Activated naive CD8-positive, alpha-beta T cell treated with anti-CD3 and anti-CD28 coated beads for 36 hours (primary cell): ENCODE measurements at places on chromosomes 1 and 21.
A peak's percentile ranks its signal among the peaks of the same experiment; 100 is the strongest.

DNA sequence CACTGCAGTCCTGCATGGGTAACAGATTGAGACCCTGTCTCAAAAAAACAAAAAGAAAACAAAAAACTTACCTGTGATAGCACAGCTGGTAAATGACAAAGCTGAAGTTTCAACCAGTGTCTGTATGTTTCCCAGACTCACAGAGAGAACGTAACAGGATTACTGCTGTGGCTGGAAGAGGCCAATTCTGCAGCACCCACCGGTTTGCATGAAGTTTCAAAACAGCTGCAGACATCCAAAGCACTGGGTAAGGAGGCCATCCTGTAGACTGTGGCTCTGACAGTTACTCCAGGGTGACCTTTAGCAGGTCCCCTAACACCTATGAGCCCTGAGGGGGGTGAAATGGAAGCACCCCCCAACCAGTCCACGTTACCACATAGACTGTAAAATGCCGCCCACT lies 7.5 kb downstream of the ID3 start:
- no peak overlapping the region for H3K27ac ChIP-seq
- H3K27me3 ChIP-seq, result no peaks in the 10 kb centered on the region
- no peak for DNase-seq
- H3K4me1 ChIP-seq, result peaks cover 46% of the 10 kb centered on the region
- H3K36me3 ChIP-seq, result peaks cover 2% of the 10 kb centered on the region

DNA sequence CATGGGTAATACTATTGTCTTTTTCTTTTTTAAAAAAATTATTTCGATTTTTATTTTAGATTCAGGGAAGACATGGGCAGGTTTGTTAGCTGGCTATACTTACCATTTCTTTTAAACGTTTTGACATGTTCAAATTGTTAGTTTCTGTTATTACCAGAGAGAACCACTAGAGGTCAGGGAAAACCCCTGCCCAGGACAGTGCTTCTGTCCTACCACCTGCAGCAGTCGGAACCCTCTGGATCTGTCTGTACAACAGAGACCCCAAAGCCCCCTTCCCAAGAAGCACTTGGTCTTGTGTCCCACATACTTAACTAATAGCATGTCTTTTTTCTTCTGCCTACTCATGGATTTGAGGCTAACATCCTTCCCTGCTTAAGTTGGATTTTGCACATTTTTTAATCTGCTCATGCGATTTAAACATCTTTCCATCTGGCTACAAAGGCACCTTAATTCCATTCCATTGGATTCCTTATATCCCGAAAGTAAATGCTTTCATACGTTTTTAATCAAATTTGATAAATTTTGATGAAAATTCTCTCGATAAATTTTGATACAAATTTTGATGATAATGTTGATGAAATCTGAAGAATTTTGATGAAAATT lies 10.0 kb upstream of the C1orf115 start:
- H3K27ac ChIP-seq, result no peak overlapping the region
- peaks cover 7% of the 10 kb centered on the region for H3K27me3 ChIP-seq
- no peaks in the 10 kb centered on the region for H3K36me3 ChIP-seq
- DNase-seq, result peak; percentile 4
- no peaks in the 10 kb centered on the region for H3K4me1 ChIP-seq

DNA sequence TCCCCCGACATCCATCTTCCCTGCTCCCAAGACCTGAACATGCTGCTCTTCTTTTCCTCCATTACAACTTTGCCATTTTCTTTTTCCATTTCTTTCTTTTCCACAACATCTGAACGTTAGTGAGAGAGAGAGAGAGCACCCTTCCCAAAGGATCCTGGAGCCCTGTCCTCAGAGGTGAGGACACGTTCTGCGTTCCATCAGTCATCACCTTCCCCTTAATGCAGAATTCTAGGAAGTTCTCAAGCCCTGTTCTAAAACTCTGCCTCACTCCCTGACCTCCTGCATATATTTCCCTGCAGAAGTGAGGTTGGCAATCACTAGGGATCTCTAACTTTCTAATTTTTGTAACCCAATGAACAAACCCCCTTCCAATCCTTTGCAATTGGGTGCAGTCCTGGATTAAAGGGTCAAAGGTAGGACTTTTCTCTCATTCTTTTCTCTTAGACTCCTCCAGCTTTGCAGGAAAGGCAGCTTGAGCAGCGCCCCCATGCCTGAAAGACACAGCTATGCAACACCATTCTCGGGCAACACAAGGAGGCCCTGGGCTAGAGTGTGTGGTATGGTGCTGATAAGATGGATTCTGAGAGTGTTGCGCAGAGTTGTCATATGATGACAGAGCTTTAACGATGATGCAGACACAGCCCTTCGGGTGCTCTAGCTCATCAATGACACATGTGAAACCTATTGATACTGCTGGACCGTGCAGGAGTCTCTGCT lies 59.2 kb upstream of the TNR start:
- no peaks in the 10 kb centered on the region for H3K27me3 ChIP-seq
- H3K27ac ChIP-seq, result no peak overlapping the region
- no peaks in the 10 kb centered on the region for H3K4me1 ChIP-seq

DNA sequence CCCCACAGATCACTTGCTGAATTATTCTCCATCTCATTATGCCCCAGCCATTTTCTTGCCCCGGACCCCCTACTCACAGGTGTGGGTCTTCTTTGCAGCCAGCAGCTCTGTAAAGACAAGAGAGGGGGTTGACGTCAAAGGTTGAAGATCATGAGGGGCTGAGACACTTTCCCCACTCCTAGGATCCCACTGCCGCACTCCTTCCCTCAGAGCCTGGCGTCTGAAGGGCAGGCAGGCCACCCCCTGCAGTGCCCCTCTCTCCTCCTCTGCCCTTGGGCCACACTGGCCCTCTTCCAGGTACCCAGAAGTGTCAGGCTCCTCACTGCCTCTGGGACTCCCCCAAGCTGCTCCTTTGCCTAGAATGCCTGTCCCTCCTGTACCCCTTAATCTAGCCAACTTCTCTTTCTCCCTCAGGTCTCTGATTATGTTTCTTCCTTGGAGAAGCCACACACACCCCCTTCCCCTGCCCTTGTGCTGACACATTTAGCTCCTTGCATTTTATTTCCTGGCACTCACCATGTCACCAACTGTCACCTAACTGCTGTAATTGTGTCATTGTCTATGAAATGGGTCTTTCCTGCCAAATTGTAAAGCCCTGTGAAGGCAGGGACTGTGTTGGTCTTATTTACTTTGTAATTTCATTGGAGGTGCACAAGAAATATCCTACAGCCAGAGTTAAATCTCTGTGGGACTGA lies 2.1 kb downstream of the RORC start:
- no peak overlapping the region for H3K4me3 ChIP-seq
- H3K27me3 ChIP-seq, result peaks cover 5% of the 10 kb centered on the region
- no peaks in the 10 kb centered on the region for H3K36me3 ChIP-seq
- no peak overlapping the region for H3K27ac ChIP-seq
- peaks cover 51% of the 10 kb centered on the region for H3K4me1 ChIP-seq

GRCh38 chr1:25520446-25521061 lies 22.9 kb upstream of the LDLRAP1 start:
- no peaks in the 10 kb centered on the region for H3K36me3 ChIP-seq
- no peaks in the 10 kb centered on the region for H3K27me3 ChIP-seq
- peaks cover 6% of the 10 kb centered on the region for H3K4me1 ChIP-seq
- H3K27ac ChIP-seq, result no peak overlapping the region
- peak; percentile 56 for DNase-seq

GRCh38 chr1:196193896-196194559 lies 414.2 kb downstream of the KCNT2 start:
- H3K36me3 ChIP-seq, result no peaks in the 10 kb centered on the region
- DNase-seq, result no peak
- H3K27me3 ChIP-seq, result no peaks in the 10 kb centered on the region
- H3K4me1 ChIP-seq, result no peaks in the 10 kb centered on the region
- no peak overlapping the region for H3K27ac ChIP-seq

DNA sequence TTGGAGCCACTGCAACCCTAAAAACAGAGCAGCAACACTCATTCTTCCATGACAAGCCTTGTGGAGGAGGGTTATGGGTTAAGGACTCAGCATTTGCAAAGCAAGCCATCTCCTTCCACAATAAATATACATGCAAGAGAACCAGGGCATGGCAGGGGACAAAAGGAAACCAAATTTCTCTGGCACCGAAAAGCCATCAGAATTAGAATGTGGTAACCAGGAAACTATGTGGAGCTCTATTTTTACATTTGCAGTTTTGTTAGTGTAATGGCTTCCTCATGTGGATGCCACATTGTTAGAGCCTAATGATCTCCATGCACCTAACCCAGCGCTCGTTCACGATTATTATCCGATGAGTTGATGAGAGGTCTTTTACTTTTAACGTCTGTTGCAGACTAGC lies 91.7 kb downstream of the NAV1 start:
- peaks cover 4% of the 10 kb centered on the region for H3K27me3 ChIP-seq
- no peak overlapping the region for H3K27ac ChIP-seq
- H3K4me1 ChIP-seq, result no peaks in the 10 kb centered on the region
- no peak overlapping the region for H3K4me3 ChIP-seq
- H3K36me3 ChIP-seq, result no peaks in the 10 kb centered on the region

DNA sequence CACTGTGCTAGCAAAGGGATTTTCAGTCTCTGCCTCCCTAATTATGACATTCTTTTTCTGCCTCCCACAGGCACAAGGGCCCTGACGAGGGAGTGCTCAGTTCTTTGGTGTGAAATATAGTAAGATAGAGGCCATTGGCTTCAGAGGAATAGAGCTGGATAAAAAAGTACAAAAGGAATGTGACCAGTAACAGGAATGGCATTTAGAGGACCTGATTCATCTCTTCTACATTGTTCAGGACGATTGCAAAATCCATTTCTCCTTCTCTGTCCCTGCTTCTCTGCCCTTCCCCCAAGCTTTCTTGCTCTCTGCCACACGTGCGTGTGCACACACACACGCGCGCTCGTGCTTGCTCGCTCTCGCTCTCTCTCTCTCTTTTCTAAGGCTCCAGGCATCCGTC lies 668.2 kb downstream of the KIF26B start:
- no peaks in the 10 kb centered on the region for H3K4me1 ChIP-seq
- DNase-seq, result no peak
- no peak overlapping the region for H3K27ac ChIP-seq
- no peak overlapping the region for H3K4me3 ChIP-seq
- H3K27me3 ChIP-seq, result no peaks in the 10 kb centered on the region
- peaks cover 31% of the 10 kb centered on the region for H3K36me3 ChIP-seq

DNA sequence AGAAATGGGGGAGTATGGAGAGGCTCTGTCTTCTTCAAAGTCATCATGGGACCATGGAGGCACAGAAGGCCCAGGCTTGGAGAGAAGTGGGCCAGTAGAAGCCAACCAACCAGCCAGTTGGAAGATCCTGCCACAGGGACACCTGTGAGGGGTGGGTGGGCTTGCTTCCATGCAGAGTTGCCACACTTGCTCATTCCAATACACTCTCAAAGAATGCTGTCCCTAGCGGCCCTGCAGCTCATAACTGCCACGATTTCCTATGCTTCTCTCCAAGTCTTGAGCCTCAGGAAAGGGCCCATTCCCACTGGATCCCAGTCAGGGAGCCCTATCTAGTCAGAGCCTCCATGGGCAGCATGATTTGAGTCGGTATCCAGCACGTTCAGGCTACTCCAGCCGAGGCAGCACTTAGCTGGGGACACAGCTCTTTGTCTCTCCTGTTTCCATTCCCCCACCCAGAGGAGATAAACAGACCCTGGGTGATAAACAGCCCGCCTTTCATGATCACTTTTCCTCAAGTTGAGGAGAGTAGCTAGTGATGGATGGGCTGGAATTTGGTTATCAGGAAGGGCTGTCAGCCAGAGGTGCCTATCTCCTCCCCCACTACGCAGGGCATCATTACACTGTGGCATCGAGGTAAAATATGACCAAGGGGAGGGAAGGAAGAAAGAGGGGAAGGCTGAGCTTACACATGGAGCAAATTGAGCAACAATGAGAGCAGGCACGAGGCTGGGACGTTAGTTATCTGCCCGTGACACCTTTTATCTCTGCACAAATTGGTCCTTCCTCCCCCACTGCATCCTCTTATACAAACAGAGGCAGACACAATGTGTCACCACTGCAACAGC lies 64.6 kb downstream of the ERI3 start:
- H3K36me3 ChIP-seq, result peaks cover 16% of the 10 kb centered on the region
- H3K4me3 ChIP-seq, result no peak overlapping the region
- no peaks in the 10 kb centered on the region for H3K4me1 ChIP-seq
- H3K27ac ChIP-seq, result no peak overlapping the region
- no peaks in the 10 kb centered on the region for H3K27me3 ChIP-seq
